Lung microvascular endothelial cell (primary cell): ENCODE measurements at places on chromosomes 4 and X.
A peak's percentile ranks its signal among the peaks of the same experiment; 100 is the strongest.

- peak; percentile 69 for DNase-seq
These were observed 276.5 kb downstream of the PPP4R3C start for GRCh38 chrX:27186671-27187070.

GRCh38 chr4:78766650-78767049 is 9.5 kb upstream of the BMP2K start:
- no peak for DNase-seq

DNA sequence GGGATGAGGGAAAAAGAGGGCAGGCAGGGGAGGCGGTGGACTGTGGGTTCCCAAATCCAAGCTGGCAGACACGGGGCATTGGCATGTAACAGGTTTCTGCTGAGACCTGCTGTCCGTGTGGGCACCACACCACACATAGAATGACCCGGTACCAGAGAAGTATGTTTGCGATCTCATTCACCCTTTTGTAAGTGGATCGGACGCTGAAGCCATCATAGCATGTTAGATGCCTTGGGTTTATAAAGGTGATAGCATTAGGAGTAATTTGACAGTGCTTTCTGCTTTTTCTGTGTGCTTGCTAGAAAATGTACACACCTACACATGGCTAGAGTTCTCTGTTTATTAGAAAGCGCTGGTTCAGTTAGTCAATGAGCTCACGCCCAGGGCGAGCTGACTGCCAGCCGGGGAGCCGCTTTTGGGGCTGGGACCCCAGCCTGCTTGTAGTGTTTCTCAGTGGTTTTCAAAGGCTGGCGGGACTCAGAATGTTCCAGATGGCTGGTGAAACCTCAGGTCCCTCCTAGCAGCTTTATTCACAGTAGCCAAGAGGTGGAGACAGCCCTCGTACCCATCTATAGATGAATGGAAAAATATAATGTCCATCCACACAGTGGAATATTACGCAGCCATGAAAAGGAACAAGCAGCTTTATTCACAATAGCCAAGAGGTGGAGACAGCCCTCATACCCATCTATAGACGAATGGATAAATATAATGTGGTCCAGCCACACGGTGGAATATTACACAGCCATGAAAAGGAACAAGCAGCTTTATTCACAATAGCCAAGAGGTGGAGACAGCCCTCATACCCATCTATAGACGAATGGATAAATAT is 579 bp downstream of the IL3RA start:
- peak; percentile 13 for DNase-seq

GRCh38 chrX:95762716-95763115 is 921.9 kb upstream of the DIAPH2 start:
- no peak for DNase-seq

- DNase-seq: no peak
These were observed 215.2 kb upstream of the NOCT start for GRCh38 chr4:138800421-138800820.
